AG08395 (cell line): ENCODE measurements at places on chromosomes 7 and 10.

- no peak for DNase-seq
Observed at GRCh38 chr10:68586606-68587305, 26.6 kb downstream of the TET1 start.

- DNase-seq, result no peak
Observed at GRCh38 chr7:47347346-47347745, 234.6 kb downstream of the TNS3 start.

DNA sequence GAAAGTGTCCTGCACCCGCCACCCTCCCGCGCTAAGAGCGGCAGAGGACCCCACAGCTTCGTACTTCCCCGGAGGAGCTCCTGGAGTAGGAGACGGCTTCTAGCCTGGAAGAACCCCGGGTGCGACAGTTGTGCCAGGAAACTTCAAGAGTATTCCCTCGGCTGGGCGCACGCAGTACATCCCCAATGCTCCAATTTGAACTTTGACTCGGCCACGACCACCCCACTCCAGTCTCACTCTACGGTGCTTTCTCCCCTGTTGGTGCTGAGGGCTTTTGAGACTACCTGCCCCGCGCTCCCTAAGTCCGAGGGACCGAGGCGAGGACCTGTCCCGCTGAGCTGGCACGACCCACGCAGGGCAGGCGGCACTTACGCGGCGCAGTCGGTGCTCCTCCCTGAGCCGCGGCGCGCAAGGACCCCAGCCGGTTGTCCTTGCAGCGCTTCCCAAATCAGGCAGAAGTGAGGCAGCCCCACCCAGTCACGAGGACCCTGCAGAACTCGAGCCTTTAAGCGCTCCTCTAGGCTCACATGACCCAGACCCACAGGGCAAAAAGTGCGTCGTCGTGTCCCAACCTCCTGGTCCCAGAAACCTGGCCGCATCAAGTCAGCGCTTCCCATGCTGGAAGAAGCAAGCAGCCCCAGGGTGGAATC, at the start of gene CPVL:
TSS of gene CPVL (minus strand) at position 481 of the 650 bp plus-strand sequence. CDS start 25,476 bp downstream, outside the sequence.
- DNase-seq, result no peak

DNA sequence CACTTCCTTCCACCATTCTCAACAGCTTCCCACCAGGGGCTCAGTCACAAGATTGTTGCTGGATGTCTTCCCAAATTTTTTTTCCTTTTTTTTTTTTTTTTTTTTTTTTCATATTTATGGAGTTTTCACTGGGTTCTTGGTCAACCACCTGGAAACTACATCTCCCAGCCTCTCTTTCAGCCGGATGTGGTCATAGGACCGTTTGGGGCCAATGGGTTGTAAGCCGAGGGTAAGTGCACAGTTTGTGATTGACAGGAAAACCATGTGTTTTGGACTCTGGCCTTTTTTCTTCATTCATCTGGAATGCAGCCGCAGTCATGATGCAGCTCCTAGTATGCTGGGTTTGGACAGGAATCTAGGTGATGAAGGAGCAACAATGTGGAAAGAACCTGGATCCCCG, 337.1 kb upstream of the FOXK1 start:
- no peak for DNase-seq

- no peak for DNase-seq
Observed at GRCh38 chr10:45227456-45227855, 88.0 kb downstream of the OR13A1 start.

DNA sequence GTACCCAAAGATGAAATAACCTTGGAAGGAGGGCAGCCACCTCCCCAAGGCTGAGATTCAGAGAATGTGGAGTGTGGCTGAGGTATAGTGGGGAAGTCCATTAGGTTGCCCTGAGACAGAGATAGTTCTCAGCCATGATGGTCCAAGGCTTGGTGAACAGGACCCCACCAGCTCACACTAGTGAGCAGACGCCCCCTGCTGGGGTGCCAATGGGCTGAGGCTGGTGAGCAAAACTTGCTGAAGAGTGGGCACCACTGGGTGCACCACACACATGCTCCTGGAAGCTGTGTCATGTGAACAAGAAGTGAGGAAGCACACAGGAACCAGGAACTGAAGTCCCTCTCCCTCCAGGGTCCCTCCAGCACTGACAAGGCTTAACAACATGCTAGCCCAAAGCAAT, 8.9 kb downstream of the FBXL13 start:
- DNase-seq, result peak; percentile 10

DNA sequence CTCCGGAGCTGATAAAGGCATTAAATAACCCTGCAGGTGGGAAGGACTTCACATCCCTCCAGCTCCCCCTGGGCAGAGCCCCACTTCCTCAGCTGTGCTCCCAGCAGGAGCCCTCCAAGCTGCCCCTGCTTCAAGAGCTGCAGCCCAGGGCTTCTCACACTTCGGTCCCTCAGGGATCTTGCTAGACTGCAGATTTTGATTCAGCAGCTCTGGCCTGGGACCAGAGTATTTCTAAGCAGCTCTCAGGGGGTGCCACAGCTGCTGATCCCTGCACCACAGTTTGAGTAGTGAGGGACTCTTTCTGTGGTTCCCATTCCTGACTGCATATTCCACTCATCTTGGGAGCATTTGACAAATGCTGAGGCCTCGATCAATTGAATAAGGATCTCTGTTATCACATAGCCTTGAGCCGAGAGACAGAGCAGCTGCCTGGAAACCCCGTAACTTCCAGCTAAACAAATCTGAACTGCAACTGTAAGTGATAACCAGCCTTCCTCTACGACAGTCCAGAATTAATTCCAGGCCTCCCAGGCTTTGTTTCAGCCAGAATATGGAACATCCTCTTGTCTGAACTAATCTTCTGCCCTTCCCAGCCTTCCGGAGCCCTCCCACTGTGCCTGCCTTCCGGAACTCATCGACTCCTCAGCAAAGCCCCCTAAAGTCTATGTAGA, 161.4 kb downstream of the CCDC3 start:
- DNase-seq, result no peak

DNA sequence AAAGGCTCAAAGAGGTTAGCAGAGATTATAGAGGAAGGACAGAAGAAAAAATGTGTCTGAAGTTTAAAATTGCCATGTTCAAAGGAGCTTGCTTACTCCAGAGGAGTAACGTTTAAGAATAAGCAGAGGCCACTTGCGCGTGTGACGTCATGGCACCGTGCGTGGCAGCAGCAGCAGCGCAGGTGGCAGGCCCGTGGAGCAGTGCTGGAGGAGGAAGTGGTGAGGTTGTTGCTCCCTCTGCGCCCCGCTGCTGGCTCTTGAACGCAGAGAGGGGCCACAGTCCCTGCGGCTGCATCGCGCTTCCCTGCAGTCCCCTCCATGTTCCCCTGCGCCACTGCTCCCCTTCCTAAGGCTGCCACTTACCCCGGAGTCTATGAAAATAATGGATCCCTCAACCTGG, 37.5 kb downstream of the GDI2 start:
- no peak for DNase-seq

DNA sequence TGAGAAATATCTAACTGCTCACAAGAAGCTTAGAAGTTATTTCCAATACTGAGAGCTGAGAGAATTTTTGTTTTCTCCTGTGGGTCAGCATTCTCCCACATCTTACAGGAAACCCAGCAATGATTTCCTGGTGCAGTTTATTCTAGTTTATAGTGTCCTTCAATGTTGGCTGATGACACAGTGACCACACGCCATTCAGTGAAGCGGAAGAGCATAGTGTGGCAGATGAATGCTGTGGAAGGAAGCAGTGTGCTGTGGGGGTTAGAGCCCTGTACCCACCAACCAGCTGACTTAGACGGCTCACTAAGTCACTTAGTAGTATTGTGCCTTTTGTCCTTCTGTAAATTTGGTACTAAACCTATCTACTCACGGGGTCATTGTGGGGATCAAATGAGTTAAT, 1.4 kb upstream of the TMEM26 start:
- DNase-seq, result no peak

- DNase-seq, result no peak
Observed at GRCh38 chr7:110645060-110645459, 445.9 kb upstream of the LRRN3 start.

DNA sequence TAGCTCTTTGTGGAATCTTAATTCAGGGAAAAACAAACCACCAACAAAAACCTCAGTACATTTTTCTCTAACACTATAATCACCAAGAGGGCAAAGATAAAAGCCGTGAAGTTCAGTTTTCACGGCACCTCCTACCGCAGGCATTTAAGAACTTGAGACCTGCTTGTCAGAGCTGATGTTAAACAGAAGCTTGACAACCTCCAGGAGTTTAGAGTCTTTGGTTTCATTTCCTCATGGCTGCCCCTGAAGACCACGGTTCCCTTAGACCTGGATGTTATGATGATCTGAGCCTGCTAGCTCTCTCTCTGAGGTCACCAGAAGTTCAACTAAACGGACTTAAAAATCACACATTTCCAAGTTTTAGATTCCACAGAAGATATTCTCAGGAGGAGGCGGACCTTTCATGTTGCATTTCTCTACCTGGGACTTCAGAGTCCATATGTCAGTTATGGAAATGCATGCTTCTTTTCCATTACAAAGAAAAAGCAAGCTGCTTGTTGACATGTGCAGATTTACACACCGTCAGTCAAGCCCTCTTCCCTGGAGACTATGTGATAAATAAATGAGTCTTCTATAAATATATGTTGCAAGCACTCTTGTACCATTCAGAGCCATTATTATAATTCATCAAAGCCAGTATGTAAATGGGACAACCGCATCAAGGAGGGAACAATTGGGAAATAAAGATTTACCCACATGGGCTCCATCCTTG, 258.0 kb downstream of the GFRA1 start:
- DNase-seq, result no peak

DNA sequence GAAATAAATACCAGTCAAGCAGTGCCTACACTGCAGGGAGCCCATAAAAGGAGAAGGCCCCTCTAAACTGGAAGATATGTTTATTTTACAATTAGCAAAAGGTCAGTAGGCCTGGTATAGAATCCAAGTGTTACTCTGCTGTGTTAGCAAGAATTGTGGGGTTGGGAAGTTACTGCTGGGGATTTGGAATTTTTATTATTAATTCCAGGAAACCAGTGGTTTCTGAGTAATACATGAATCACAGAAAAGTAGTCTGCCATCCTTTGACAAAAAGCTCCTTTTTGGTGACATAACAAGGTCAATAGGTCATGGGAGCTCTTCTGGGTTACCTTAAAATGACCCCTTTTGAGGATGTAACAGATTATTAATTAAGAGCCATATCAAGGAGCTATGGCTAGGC, 67.4 kb downstream of the ZNF92 start:
- DNase-seq, result peak; percentile 43

DNA sequence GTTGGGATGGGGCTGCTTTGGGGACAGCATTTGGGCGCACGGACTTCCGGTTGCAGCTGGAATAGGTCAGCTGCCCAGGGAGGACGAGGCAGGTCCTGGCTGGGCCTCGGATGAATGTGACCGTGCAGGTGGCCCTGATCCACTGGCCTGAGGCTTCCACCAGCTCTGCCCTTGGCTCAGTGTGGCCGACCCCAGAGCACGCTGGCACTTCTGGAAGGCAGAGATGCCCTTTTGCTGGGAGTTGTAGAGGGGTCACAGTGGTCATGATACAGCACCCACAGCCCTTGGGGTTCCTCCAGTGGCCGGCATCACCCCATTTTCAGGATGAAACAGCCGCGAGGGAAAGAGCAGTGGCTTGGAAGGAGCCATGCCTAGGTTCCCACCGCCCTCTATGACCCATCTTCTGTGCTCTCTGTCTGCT, 19.0 kb downstream of the ADCY1 start:
- DNase-seq, result no peak

GRCh38 chr7:78222001-78222751, 423.6 kb downstream of the PHTF2 start:
- peak; percentile 62 for DNase-seq

- no peak for DNase-seq
Observed at GRCh38 chr10:24790599-24790998, 66.9 kb upstream of the ARHGAP21 start.

DNA sequence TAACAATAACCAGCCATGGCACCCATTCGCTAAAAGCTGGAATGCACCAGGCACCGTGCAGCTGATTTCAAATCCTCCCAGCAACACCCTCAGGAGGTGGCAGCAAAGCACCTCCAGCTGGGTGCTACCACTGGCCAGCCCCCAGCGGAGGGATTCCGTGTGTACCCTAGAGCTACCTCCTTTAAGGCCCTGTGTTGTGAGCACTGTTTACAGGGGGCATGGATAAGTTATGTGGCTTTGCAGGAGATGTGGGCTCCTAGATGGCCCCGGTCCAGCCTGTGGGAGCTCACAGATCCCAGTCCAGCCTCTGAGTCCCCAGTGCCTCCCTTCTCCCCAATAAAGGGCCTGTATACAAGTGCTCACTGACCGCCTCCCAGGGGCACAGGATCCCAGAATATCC, 27.1 kb downstream of the TNRC18 start:
- DNase-seq, result peak; percentile 41

DNA sequence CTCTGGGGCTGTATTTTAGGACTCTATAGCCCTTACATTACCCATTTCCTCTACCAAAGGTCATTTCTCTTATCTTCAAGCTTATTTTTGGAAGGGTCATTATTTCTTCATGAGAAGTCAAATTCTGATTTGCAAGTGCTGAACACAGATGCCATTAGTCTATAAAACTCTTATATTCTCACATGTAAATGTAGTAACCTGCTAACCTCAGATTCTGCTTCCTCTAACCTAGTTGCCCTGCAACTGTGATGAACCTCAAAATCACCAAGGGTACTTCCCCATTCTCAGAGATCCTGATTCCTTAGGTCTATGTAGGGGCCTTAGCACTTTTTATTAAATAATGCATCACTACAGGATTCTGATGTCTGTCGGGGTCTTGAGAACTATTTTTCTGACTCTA, 6.3 kb downstream of the FAS start:
- DNase-seq, result no peak

GRCh38 chr10:102744374-102745051, 765 bp downstream of the WBP1L start:
- no peak for DNase-seq

GRCh38 chr7:145263886-145264285, 428.0 kb upstream of the TPK1 start:
- DNase-seq, result no peak

DNA sequence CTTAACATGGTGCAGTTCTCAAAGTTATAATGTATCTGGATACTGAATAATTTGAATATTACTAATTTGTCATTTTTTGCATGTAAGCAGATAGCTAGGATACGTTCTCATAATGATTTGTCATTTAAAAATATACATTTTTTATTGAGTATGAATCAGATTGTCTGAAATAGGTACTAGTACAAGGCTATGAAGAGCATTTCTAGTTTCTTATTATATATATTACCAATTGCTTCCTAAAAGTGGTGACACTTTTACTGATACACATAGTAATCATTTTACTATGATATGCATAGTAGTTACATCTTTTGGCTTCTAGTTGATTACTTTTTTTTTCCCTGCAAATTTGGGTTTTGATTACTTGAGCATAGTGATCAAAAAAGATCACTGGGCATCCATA, 26.4 kb downstream of the RAB18 start:
- no peak for DNase-seq

DNA sequence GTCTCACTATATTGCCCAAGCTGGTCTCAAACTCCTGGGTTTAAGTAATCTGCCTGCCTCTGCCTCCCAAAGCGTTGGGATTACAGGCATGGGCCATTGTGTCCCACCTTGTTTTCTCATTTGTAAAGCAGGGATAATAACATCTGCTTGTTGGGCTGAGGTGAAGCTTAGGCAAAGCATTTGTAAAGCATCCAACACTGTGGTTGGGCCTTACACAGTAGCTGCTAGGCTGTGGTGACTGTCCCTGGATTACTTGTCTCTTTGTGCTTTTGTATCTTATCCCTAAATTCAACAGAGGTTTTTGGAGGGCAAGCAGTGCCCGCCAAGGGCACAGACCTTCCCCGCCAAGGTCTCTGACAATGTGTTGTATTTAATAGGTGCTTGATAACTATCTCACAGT, 14.3 kb downstream of the HKDC1 start:
- DNase-seq, result no peak
